ENCODE measurements at places on chromosomes 4 and X.

- peak; percentile 56 for DNase-seq
Observed at GRCh38 chrX:129931411-129932015, 25.5 kb downstream of the UTP14A start.

GRCh38 chr4:26861434-26862186 lies 969 bp downstream of the STIM2 start:
- peak; percentile 35 for DNase-seq

DNA sequence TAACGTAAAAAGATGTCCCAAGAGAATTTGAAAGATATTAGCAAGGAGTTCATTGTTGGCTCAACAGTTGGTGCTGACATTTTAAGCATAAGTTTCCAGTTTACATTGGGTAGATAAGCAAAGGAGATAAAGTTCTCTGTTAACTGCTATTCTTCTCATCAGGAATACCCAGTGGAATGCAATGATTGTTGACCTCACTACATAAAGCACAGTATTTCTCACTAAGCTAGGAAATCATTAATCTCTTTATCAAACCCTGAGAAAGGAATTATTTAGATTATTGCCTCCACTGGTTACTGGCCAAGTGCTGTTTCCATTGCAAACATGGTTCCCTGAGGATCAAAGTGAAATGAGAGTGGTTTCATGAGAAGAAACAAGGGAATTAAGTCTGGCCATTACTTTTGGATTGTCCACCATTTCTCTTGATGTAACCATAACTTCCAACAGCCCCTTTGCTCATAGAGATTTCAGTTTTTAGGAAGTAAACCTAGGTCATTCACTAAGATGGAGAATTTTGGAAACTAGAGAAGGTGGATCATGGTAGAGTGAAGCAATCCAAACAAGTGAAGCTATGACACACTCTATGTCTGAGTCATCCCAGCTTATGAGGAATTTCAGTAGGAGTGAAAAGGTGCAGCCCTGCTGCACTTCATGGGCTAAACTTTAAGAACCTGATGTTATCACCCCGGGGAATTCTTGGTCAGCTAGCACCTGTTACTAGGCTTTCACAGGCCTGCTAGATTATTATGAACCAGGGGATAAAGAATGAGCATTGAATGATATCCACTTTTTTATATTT lies 163.4 kb downstream of the AREG start:
- no peak for DNase-seq

DNA sequence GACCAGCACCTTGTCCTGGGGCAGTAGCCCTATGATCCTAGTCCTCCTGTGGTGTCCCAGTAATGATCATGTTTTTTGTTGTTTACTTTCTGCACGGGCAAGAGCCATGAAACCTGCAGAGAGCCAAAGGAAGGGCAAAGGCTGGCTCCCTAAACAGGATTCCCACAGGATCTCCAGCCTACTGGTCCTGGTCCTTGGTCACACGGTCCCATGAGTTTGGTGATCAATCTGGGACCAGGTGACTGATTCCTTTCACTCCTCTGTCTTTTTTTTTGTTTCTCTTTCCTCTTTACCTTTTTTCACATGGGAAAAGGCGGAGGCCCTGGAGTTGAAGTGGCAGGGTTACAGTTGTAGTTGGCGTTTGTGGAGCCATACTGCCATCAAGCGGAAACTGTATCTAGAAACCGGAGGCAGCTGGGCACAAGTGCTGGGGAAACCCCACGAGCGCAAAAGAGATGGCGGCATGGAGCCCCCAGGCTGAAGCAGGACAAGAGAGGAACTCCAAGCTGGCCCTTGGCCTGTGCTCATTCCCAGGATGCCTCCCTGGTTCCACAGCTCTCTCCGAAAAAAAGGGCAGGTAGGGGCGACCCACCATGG lies 34.6 kb downstream of the NBDY start:
- no peak for DNase-seq

GRCh38 chr4:74000301-74000700 lies 1.8 kb upstream of the CXCL5 start:
- no peak for DNase-seq

All from HuH-7.5 (cell line).